ENCODE measurements at places on chromosomes 6 and 20.

GRCh38 chr20:36113566-36114250 lies 40.8 kb upstream of the EPB41L1 start:
- no peak for DNase-seq

- no peak for DNase-seq
Measured at GRCh38 chr20:50110141-50111047, 2.6 kb downstream of the UBE2V1 start.

DNA sequence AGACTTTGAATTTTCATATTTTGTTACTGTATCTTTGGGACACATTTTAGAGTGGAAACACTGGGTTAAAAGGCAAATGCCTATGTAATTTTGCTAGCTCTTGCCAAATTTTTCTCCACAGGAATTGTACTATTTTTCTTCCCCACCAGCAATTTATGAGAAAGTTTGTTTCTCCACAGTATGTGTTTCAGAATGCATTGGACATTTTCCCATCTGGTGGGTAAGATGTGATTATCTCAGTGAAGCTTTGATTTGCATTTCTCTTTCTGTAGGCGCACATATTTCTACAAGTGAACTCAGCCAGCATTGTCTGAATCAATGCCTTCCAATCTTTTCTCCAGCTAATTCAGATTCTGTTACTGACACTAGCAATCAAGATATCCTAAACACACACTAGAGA lies 157.8 kb downstream of the RCAN2 start:
- DNase-seq: no peak

DNA sequence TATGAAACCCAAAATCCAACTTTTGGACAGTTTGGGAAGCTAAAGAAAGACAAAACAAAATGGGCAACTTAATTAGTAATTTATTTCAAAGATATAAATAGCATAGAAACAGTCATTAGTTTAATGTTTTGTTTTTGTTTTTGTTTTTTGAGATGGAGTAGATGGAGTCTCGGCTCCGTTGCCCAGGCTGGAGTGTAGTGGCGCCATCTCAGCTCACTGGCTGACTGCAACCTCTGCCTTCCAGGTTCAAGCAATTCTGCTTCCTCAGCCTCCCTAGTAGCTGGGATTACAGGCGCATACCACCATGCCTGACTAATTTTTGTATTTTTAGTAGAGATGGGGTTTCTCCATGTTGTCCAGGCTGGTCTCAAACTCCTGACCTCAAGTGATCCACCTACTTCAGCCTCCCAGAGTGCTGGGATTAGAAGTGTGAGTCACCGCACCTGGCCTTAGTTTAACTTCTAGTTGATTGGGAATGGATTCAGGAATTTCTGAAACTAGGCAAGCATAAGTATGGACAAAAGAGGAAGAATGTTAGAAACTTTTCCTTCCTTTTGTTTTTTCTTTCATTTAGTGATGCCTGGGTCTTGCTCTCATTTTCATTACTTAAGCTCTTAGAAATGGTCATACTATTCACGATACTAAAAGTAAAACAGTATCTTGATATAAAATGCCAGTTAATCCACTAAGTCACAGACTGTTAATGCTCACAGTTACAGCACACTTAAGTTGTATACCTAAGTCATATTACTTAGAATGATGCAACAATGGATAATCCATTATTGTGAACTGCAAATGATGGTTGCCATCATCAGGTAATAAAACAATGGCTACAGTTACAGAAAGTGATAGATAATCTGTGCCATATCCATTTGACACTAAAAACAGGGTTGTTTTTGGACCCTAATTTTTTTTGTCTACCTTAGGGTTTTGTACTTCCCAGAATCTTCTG lies 8.2 kb downstream of the SENP6 start:
- DNase-seq: no peak

GRCh38 chr6:150250826-150251225 lies 108.0 kb downstream of the PPP1R14C start:
- DNase-seq: no peak

GRCh38 chr6:17630511-17631073 lies 30.5 kb downstream of the FAM8A1 start:
- no peak for DNase-seq

DNA sequence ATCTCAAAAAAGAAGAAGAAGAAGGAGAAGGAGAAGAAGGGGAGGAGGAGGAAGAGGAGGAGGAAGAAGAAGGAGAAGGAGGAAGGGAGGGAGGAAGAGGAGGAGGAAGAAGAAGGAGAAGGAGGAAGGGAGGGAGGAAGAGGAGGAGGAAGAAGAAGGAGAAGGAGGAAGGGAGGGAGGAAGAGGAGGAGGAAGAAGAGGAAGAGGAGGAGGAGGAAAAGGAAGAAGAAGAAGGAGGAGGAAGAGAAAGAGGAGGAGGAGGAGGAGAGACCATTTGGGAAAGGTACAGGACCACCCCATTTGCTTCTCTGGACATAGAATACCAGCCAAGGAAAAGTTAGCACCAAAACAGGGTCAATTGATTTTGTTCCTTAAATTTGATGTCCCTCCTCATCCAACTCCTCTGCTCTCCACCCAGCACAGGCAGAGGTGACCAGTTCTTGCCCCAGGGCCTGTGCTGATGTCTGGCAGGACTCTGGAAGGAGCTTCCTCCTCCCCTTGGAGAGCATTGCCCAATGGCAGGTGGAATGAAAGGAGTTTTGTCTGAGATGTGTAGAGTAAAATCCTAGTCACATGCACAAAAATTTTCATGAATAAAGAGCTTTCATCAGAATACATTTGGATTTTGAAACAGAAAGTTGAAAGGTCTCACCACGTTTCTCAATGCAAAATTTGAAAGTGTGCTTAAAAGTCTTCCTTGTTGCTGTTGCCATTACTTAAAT lies 182.9 kb downstream of the LY86 start:
- no peak for DNase-seq

DNA sequence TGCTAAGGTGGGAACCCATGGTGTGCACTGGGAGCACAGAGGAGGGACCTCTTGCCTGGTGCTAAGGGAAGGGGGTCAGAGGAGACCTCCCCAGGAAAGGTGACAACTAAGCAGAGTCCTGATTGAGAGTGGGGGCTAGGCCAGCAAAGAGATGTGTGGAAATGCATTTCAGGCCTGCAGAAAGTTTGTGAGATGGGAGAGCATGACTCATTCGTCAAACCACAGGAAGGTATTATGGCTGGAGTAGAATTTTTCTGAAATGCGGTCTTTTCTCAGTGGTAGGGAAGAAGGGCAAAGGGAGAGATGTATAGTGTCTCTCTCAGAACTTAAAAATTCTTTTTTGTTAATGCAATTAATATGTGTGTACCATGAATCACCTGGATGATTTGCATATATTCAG lies 23.6 kb upstream of the EDN1 start:
- no peak for DNase-seq

DNA sequence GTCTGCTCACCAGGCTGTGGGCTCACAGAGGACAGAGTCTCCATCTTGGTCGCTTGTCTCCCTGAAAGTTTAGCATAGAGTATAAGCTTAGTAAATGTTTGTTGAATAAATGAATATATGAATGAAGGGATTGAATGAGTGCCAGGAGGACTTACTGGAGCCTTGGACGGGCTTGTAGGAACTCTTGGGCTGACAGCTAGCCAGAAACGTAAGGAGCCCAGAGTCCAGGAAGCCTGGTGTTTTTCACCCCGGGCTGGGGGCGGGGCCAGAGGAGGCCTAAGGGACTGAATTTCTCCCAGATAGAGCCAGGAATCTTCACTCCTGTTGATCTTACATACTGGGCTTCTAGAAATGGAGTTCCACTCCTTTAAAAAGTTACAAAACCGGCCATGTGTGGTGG lies 68.5 kb upstream of the SRSF6 start:
- DNase-seq: no peak

DNA sequence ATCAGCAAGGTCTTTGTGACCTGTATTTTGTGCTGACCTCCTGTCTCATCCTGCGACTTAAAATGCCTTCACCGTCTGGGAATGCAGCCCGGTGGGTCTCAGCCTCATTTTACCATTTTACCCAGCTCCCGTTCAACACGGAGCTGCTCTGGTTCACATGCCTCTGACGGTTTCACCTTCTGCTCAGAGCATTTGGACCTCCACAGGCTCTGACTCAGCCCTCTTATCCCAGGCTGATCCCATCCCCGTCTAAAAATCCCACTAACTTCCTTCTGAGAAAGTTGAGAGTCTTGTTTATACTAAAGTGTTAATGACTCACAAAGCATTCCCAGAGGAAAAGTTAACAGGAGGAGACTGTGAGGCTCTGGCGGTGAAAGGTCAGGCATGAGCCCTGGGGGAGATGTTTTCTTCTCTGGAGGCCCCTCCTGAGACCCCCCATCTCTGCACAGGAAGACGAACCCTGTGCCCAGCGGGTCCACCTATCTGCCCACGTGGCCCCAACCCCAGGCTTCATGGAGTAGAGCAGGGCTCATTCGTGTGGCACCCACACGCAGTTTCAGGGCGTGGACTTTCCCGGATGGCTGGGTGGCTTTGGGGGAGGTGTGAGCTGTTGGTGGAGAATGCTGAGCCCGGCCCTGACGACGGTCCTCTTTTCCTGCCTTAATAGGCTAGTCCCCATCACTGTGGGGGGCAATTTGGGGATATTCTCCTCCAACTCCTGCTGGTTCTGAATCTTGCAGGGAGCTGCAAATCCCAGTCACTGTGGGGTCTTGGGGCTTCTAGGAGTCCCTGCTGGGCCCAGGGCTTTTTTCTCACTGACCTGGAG lies 3.3 kb upstream of the BIRC7 start:
- no peak for DNase-seq

- DNase-seq: no peak
Measured at GRCh38 chr20:23242556-23243180, 107.9 kb upstream of the NXT1 start.

- no peak for DNase-seq
Measured at GRCh38 chr6:54037277-54037779, 73.9 kb upstream of the MLIP start.

DNA sequence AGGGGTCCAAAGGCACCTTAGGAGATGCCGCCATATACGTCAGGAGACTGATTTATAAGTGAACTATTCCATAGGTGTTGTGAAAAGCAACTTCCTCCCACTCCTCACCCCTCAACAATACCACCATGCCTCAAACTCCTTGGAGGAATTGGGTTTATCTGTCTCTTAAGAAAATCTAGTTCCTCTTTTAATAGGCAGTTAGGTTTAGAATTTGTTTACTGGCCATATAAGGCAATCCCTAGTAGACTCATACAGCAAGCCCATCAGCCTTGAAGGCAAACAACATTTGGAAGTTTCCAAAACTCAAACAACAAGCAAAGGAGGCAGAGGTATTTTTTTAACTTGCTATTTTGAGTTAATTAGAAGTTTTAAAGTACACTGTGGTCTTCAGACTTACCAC lies 66.1 kb downstream of the PRND start:
- no peak for DNase-seq

DNA sequence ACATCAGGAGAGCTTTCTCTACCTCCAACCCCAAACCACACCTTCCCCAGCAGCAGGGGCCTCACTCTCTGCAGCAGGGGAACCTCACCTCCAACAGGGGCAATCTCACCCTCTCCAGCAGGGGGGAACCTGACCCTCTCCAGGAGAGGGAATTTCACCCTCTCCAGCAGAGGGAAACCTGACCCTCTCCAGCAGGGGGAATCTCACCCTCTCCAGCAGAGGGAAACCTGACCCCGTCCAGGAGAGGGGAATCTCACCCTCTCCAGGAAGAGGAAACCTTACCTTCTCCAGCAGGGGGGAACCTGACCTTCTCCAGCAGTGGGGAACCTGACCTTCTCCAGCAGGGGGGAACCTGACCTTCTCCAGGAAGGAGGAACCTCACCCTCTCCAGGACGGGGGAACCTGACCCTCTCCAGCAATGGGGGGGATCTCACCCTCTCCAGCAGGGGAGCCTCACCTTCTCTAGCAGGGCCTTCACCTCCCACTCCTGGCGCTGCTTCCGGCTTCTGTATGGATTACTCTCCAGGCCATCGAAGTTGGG lies 3.1 kb downstream of the B3GALT4 start:
- DNase-seq: no peak

GRCh38 chr6:163964789-163965188 lies 550.3 kb downstream of the QKI start:
- DNase-seq: no peak

DNA sequence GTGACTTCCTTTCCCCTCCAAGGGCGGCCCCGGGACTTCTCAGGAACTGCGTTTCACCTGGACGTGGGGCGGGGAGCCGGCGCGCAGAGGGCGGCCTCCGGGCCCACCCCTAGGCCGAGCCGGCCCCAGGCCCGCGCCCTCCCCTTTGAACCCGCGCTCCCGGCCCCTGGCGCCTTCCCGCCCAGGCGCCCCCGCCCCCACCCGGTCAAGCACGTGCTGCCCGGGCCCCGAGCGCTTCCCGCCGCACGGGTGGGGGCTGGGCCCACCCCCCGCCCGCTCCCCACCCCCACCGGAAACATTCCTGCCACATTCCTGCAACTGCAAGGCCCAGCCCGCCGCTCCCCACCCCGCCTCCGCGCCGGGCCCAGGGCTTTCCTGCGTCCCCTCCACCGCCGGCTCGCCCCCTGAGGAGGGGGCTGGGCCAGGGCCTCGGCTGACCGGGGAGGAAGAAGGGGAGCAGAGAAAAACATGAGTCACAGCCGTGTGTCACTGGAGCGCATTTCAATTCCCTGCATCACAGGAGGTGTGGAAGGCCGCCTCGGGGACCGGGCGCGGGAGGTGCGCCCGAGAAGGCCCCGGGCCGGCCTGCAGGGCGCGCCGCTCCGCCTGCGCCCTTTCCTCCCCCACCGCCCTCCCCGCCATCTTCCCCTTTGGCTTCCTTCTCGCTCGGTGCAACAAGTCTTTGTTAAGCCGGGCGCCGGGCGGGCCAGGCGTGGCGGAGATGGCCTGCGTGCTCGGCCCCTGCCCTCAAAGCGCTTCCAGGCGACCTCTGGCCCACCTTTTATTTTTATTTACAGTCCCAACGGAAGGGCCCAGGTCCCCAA lies 1.2 kb upstream of the HMGA1 start:
- DNase-seq: no peak

DNA sequence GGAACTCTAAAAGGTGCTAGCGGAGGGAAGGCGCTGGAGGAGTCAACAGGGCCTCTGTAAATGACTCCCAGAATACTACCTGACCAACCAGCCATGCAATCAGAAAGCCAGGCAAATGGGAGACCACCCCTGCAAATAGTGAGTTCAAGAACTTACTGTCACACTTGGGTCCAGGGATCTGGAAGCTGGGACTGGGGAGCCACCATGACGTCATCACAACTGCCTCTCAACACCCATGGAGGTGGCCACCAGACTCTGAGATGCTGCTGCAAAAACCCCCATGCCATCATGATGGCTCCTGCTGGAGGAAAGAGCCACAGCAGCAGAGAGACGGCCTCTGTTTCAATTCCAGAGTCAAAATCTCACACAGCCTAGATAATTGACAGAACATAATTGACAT lies 8.5 kb upstream of the PDYN start:
- DNase-seq: peak; percentile 56

- DNase-seq: no peak
Measured at GRCh38 chr6:11241154-11241792, 8.8 kb upstream of the NEDD9 start.

DNA sequence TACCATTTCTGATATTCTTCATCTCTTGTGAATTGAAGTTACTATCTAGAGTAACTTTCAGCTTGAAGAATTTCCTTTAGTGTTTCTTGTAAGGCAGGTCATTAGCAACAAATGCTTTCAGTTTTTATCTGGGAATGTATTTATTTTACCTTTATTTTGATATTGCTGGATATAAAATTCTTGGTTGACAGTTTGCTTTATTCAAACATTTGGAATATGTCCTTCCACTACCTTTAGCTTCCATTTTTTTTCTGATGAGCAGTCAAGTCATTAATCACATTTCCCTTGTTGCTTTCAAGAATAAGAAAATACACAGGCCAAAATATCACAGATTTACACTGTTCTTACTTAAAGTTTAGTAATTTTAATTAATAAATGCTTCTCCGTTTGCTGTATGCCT lies 5.7 kb upstream of the NELFCD start:
- DNase-seq: no peak

- DNase-seq: no peak
Measured at GRCh38 chr6:89048288-89048923, 32.1 kb upstream of the PNRC1 start.
